Stimulated activated CD8-positive, alpha-beta memory T cell treated with anti-CD3 and anti-CD28 coated beads, Interleukin-4, amount 100 ng/mL, for 48 hours (primary cell): ENCODE measurements at places on chromosomes 13 and 19.

GRCh38 chr19:2244486-2244885, 4.6 kb upstream of the AMH start:
- no peak for DNase-seq

- DNase-seq: no peak
These were observed 308.5 kb upstream of the TMTC4 start for GRCh38 chr13:100983111-100983510.

DNA sequence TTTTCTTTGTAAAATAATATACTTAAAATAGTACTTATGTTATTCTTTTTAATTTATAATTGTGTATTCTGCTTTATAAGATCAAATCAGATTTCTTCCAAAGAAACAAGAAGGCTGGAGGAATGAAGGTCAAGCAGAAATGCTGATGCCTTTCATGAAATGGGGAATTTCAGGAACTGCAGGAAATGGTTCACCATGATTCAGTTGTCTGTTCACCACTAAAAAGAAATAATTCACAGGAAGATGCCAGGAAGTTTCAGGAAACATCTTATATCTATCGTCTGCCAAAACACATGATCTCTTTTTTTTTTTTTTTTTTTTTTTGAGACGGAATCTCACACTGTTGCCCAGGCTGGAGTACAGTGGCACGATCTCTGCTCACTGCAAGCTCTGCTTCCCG, 15.7 kb upstream of the SCEL start:
- DNase-seq: no peak

DNA sequence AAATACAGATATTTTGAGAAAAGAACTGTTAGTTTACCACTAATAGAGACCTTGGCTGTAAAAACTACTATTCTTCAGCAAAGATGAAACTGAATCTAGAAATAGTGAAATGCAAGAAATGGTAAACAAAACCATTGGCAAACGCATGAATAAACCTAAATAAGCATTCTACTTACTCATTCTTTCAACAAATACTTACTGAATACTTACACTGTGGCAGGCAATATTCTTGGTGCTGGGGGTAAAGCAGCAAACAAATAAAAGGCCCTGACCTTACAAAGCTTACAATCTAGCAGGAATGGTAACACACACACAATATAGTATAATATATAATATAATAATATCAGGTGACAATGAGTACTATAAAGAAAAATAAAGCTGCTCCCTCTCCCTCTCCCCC, 38.7 kb downstream of the KATNAL1 start:
- DNase-seq: no peak

DNA sequence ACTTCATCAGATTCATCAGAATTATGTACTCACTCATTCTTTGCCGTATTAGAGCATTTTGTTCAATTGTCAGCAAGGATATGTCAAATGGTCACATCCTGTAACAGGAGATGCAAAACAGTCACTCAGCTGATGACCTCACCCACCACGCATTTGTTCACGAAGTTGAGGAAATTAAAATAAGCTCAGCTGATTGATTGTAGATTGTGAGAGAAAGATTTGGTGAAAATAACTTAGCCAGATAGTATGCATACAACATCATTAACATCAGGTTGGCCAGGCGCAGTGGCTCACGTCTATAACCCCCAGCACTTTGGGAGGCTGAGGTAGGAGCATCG, 22.6 kb upstream of the CDC16 start:
- DNase-seq: no peak

DNA sequence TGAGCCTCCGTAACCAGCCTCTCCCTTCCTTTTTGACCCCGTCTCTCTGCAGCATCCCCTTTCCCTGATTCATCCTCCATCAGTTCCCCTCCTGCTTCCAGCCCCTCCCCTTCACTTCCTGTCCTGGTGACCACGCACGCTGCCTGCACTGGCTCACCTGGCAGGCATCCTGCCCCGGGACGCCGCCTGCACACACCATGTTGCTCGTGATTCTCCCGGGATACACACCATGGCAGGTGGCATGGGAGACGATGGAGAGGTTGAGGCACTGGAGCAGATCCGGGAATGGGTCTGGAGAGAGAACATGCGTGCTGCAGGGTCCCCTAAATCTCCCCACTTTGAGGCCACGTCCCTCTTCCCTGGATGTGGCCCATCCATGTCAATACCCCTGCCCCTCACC, 4.2 kb downstream of the KLK12 start:
- DNase-seq: no peak
